Psoas muscle (tissue), 8 donors: ENCODE measurements at places on chromosomes 3 and 15.

GRCh38 chr15:42523331-42523730 is 25.3 kb downstream of the LRRC57 start:
- no peak for DNase-seq
- no peaks in the 10 kb centered on the region for H3K4me1 ChIP-seq
- no peak overlapping the region for H3K4me3 ChIP-seq
- H3K27me3 ChIP-seq, result no peaks in the 10 kb centered on the region

DNA sequence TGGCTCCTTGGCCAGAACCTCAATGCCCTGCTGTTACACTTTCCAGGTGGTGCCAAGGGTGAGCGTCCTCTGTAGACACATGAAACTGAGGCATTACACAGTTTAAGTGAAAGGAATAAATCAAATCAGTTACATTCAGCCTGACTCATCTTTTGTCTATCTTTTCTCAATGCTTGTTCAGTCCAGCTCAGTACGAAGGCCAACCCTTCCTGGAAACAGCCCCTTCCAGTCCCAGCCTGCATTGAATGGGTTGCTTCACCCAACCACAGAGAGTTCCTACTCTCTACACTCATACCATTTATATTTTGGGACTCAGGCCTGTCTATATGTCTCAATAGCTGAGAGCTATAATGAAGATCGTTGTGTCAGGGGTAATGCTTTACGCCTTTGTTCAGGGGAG is 363.6 kb downstream of the RORA start:
- no peaks in the 10 kb centered on the region for H3K36me3 ChIP-seq
- no peak for DNase-seq
- no peak overlapping the region for H3K27ac ChIP-seq
- H3K4me3 ChIP-seq, result no peak overlapping the region
- no peaks in the 10 kb centered on the region for H3K4me1 ChIP-seq

GRCh38 chr3:194281306-194281705 is 69.8 kb downstream of the CPN2 start:
- H3K4me3 ChIP-seq, result no peak overlapping the region
- no peaks in the 10 kb centered on the region for H3K36me3 ChIP-seq
- DNase-seq, result no peak
- no peaks in the 10 kb centered on the region for H3K27me3 ChIP-seq
- no peak overlapping the region for H3K27ac ChIP-seq

- no peaks in the 10 kb centered on the region for H3K4me1 ChIP-seq
- H3K27me3 ChIP-seq, result no peaks in the 10 kb centered on the region
- no peak overlapping the region for H3K27ac ChIP-seq
- no peak overlapping the region for H3K4me3 ChIP-seq
Observed at GRCh38 chr15:31314380-31314779, 12.3 kb upstream of the KLF13 start.

DNA sequence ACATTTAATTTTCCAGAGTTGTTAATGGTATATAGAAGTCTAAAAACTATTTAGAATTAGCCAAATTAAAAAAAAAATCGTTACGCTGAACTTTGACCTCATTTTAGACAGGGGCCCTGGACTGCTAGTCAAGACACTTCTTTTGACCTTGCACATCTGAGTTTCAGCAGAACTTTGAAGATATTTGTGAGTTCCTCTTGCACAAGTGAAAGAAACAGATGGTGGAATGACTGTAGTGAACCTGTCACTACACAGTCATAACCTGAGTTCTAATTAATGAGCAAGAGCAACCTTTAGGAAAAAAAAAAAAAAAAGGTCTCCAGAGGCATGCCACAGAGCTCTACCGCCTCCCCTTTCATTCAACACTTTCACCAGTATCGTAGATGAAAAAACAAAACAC is 5.3 kb downstream of the MYO5C start:
- no peak for DNase-seq
- H3K4me1 ChIP-seq, result no peaks in the 10 kb centered on the region
- H3K36me3 ChIP-seq, result no peaks in the 10 kb centered on the region
- no peak overlapping the region for H3K27ac ChIP-seq
- H3K4me3 ChIP-seq, result no peak overlapping the region

DNA sequence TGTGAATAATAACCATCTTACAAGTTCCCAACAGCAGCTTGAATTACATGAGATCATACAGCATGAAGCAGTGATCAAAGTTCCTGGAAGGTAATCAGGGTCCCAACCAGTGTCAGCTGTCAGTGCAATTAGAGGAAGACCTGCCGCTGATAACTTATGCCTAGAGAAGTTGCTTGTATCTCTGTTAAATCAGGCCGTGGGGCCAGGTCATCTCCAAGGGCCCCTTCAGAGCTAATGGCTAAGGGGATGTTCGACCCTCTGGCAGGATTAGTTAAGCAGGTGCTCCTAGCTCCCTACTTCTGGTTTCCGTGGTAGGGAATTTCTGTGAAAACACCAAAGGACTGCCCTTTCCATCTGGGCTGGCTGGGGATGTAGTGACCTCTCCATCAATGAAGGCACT is 251.0 kb downstream of the FAM43A start:
- H3K4me3 ChIP-seq, result no peak overlapping the region
- H3K27me3 ChIP-seq, result no peaks in the 10 kb centered on the region
- peaks cover 4% of the 10 kb centered on the region for H3K4me1 ChIP-seq
- DNase-seq, result no peak
- no peaks in the 10 kb centered on the region for H3K36me3 ChIP-seq

DNA sequence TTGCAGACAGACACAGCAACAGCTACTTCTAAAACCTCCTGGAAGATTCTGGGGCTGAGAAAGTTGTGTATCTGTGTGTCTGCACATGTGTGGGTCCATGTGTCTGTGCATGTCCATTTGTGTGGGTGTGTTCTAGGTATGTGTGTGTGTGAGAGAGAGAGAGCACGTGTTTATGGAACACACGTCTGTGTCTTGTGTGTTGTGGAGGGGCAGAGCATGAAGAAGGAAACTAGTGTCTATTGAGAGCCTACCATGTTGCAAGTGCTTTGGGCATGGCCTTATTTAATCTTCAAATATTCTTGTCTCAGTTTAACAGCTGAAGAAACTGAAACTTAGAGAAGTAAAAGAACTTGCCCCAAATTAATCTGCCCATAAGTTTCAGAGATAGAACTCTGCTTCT is 327.5 kb downstream of the UACA start:
- no peak overlapping the region for H3K27ac ChIP-seq
- no peaks in the 10 kb centered on the region for H3K4me1 ChIP-seq
- no peaks in the 10 kb centered on the region for H3K36me3 ChIP-seq
- no peak for DNase-seq
- no peak overlapping the region for H3K4me3 ChIP-seq
- peaks cover under 1% of the 10 kb centered on the region for H3K27me3 ChIP-seq

- no peak overlapping the region for H3K4me3 ChIP-seq
- H3K4me1 ChIP-seq, result peaks cover 4% of the 10 kb centered on the region
- H3K36me3 ChIP-seq, result peaks cover 87% of the 10 kb centered on the region
- H3K27me3 ChIP-seq, result no peaks in the 10 kb centered on the region
- DNase-seq, result peak; percentile 70
- no peak overlapping the region for H3K27ac ChIP-seq
Observed at GRCh38 chr15:65101411-65101890, 13.5 kb downstream of the UBAP1L start.

DNA sequence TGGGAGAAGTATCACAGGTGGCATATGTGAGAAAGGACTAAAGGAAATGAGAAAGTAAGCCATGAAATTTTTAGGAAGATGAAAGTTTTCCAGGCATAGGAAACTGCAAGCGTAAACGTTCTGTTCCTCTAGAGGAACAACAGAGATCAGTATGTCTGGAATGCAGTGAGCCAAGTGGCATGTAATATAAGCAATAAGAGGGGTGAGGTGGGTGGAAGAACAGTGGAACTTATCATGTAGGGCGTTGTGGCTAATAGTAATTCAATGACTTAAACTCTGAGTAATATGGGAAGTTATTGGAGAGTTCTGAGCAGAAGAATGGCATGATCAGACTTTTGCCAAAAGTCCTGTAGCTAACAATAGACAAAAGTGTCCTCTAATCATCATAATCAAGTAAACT is 902.9 kb downstream of the EPHA3 start:
- H3K36me3 ChIP-seq, result no peaks in the 10 kb centered on the region
- H3K27ac ChIP-seq, result no peak overlapping the region
- H3K27me3 ChIP-seq, result no peaks in the 10 kb centered on the region
- no peak overlapping the region for H3K4me3 ChIP-seq
- no peaks in the 10 kb centered on the region for H3K4me1 ChIP-seq

DNA sequence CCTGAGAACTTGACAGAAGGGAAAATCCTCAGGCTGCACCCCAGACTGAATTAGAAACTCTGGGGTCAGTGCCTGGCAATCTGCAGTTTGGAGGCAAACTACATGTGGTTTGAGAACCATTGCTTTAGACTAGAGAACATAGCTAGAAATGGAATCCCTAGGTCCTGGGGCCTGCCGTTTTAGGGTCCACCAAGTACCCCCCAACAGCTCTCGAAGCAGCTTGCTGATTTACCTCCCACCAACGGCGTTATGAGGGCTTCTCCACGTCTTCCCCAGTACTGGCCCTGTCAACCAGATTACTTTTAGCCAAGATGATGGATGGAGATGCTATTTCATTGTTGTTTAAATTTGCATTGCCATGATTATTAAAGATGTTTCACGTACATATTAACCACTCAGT is 272.5 kb downstream of the XXYLT1 start:
- H3K4me3 ChIP-seq, result no peak overlapping the region
- peaks cover 13% of the 10 kb centered on the region for H3K4me1 ChIP-seq
- H3K27ac ChIP-seq, result no peak overlapping the region
- H3K36me3 ChIP-seq, result no peaks in the 10 kb centered on the region

- no peak overlapping the region for H3K27ac ChIP-seq
- no peaks in the 10 kb centered on the region for H3K36me3 ChIP-seq
- no peak overlapping the region for H3K4me3 ChIP-seq
- H3K27me3 ChIP-seq, result no peaks in the 10 kb centered on the region
Observed at GRCh38 chr3:102457644-102458043, 22.8 kb downstream of the ZPLD1 start.

DNA sequence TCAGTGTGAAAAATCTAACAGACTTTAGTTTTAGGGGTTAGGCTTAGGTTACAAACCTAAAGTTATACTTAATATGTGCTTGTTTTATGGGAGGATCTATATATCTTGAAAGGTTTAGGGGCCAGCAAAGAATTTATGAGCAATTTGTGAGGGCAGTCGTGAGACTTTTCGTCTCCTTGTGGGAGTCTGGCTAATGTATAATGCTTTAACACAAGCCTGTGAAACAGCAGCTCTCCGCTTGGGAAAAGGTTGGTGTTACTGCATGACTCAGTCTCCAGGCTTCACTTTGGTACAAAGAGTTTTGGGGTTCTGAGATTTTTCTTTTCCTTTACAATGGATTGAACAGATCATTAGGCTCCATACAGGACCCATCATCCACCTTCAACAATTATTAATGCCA is 79.0 kb upstream of the MFGE8 start:
- no peak for DNase-seq
- no peak overlapping the region for H3K4me3 ChIP-seq
- H3K4me1 ChIP-seq, result no peaks in the 10 kb centered on the region
- H3K27me3 ChIP-seq, result no peaks in the 10 kb centered on the region
- no peak overlapping the region for H3K27ac ChIP-seq

DNA sequence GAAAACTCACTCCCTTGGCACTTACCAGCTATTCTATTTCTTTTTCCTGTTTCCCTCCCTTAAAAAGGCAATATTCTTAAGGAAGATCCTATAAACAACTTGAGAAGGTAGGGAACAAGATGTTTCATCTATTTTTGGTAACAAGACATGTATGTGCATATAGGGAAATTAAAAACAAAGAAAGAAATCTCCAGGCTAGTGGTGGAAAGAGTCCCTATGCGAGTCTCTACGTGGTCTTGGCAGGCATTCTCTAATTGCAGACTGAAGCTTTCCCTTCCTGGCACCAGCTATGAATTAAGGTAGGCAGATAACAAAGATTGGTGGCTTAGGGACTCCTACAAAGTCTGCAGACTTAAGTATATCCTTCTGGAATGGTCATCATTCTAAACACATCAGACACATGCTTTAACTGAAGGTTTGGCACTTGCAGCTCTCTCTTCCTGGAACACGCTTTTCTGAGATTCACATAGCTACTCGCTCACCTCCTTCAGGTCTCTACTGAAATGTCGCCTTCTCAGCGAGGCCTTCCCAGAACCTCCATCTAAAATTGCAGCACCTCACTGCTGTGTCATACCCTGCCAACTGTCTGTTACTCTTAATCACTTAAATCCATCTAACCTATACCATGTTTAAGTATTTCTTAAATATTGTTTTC is 336.0 kb downstream of the VGLL3 start:
- no peaks in the 10 kb centered on the region for H3K4me1 ChIP-seq
- H3K4me3 ChIP-seq, result no peak overlapping the region
- H3K27ac ChIP-seq, result no peak overlapping the region
- H3K36me3 ChIP-seq, result no peaks in the 10 kb centered on the region

DNA sequence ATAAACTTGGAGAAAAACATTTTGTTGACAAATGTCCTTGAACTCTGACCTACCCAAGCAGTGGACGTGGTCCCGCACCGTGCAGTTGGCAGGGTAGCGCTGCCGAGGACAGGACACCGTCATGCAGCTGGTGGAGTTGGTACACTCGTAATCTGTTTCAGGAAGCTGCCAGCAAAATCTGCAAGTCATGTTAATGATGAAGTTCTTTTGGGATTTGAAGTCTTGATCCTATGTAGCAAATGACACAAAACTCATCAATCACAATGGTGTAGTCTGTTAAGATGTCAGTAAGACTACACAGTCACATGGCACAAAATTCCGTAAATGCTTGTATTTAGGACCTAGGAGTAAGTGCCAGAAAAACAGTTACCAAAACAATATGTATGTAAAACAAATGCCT is 5.5 kb downstream of the TM2D3 start:
- H3K4me1 ChIP-seq, result peaks cover 45% of the 10 kb centered on the region
- H3K36me3 ChIP-seq, result peaks cover 10% of the 10 kb centered on the region

GRCh38 chr15:77839970-77840905 is 207.5 kb upstream of the LINGO1 start:
- H3K4me1 ChIP-seq, result no peaks in the 10 kb centered on the region
- no peak overlapping the region for H3K27ac ChIP-seq
- no peak overlapping the region for H3K4me3 ChIP-seq

DNA sequence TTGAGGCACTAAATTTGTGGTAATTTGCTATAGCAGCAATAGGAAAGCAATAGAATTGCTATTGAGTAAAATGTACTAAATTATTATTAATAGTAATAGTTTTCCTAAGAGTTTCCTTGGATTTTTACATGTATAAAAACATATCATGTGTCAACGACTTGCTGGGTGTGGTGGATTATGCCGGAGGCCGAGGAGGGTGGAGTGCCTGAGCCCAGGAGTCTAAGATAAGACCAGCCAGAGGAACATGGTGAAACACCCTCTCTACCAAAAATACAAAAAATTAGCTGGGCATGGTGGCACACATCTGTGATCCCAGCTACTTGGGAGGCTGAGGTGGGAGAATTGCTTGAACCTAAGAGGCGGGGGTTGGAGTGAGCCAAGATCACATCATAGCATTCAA is 749.9 kb downstream of the TBL1XR1 start:
- H3K27ac ChIP-seq, result no peak overlapping the region
- H3K4me3 ChIP-seq, result no peak overlapping the region
- no peak for DNase-seq
- no peaks in the 10 kb centered on the region for H3K36me3 ChIP-seq
- no peaks in the 10 kb centered on the region for H3K27me3 ChIP-seq

- peak overlapping the region; percentile 87 for H3K27ac ChIP-seq
- no peaks in the 10 kb centered on the region for H3K36me3 ChIP-seq
- DNase-seq, result no peak
Observed at GRCh38 chr15:36605604-36606263, 26.3 kb downstream of the CDIN1 start.
